ENCODE measurements at places on chromosomes 11 and 22.

DNA sequence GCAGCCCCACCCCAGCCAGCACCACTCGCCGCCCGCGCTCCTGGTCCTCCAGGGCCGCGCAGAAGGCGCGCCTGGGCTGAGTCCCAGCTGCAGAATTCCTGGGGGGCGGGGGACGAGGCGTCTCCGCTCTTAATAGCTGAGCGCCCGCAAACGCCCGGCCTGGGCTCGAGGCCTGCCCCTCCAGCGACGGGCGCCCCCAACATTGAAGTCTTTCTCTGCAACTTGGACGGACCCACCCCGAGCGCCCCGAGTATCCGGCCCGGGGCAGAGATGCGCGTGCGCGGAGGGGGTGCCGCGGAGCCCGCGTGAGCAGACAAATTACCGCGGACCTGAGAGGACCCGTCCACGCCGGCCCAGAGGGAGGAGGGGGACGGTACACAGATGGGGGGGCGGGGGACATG, 6.7 kb upstream of the SYT7 start:
- DNase-seq: no peak

DNA sequence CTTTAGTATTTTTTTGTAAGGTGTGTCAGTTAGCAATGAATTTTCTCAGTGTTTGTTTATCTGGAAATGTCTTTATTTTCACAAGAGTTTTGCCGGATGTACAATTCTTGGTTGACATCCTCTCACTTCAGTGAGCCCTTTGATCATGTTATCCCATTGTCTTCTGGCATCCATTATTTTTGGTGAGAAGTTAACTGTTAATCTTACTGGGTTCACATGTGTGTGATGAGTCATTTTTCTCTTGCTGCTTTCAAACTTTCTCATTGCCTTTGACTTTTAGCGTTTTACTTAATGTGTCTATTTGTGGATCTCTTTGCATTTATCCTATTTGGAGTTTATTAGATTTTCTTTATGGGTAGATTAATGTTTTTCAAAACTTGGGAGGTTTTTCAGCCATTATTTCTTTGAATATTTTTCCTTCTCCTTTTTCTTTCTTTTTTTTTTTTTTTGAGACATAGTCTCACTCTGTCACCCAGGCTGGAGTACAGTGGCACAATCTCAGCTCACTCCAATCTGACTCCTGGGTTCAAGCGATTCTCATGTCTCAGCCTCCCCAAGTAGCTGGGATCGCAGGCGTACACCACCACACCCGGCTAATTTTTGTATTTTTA, 100.5 kb upstream of the RRM1 start:
- DNase-seq: no peak

GRCh38 chr22:43891360-43892182, at the start of gene PNPLA5:
PNPLA5 (minus strand) TSS chr22:43892013; CDS start chr22:43891880, 133 bp downstream.
- no peak for DNase-seq

DNA sequence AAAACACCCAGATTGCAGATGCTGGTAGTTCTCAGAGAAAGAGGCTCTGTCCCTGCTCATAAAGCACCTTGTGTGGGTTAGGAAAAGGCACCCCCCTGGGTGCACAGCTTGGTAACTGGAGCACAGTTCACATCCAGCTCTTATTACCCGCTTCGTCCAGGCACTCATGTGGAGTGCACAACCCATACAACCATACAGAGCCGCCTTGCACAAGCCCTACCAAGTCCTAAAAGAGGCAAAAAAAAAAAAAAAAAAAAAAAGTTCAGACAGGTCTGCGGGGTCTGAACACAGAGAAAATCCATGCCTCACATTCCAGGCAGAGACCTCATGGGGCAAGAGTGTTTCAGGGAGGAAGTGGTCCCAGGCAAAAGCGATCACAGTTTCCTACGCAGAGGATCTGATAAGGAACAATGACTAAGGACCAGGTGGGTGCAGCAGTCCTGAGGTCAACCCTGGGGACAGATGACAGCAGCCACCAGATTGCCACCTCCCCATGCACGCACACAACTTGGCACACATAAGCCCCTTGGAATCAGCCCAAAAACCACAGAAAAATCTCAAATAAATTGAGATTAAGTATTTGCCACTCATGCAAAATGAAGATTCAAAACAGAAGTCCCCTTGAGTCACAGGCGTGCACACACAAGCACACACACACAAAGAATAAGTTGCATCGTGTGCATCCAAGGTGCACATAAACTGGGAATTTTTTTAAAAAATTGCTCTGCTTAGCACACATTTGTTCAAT, 12.3 kb downstream of the MB start:
- DNase-seq: no peak

- DNase-seq: no peak
Measured at GRCh38 chr11:31509051-31509428, 382 bp downstream of the IMMP1L start.

GRCh38 chr11:63146581-63146980, 2.6 kb upstream of the SLC22A24 start:
- no peak for DNase-seq

DNA sequence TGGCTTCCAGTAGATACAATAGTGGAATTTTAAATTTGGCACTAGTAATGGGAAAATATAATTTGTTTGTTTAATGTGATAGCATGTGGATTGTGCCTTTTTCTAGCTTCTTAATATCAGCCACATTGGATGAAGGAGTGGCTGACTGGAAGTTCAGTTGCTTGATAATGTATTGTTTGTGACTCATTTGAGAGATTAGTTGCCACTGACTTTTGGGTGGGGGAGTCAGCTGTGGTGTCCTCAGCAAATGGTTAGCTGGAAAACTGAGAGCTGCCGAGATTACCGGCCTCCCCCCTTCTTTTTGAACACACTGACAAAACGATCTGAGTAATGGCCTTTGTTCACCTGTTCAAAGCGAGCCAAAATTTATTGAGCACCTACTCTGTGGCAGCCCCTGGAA, 5.5 kb downstream of the JAM3 start:
- no peak for DNase-seq

DNA sequence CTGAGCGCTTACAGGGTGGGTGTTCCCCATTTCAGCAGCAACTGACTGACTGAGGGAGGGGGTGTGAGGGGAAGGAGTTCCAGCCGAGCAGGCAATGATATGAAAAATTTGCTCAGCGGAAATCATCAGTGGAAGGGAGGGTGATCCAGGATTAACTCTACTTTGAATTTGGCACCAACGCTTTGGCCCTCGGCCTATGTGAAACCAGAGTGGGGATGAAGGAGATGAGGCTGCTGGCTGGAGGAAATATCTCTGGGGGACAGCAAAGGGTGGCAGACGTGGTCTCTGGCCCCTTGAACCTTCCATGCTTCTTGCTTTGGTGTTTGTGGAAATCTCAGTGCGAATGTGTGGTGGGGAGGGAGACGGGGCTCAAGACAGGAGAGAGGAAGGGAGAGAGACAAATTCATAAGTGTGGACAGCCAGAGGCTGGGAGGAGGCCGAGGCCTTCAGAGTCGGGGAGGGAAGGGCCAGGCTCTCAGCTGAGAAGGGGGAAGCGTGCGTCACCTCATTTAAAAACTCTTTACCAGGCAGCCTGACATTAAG, 83.6 kb downstream of the FDX1 start:
- DNase-seq: no peak

GRCh38 chr22:39349506-39349966, 255 bp upstream of the SYNGR1 start:
- DNase-seq: no peak

GRCh38 chr11:75383246-75383645, 16.1 kb upstream of the RPS3 start:
- no peak for DNase-seq

DNA sequence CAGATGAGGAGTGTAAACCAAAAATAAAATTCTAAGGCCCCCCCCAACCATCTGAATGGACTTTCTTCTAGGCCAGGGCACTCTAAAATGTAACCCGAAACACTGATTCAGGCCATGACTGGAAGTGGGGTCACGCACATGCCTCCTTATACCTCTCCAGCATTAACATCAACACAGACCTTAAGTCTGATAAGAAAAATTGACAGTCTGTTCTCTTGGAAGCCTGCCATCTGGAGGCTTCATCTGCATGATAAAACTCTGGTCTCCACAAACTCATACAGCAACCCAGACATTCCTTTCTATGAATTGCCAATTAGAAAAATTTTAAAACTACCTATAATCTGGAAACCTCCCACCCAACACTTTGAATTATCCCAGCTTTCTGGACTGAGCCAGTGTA, 3.9 kb upstream of the SERGEF start:
- DNase-seq: no peak

GRCh38 chr22:39925909-39926679, 25.2 kb downstream of the GRAP2 start:
- DNase-seq: no peak

DNA sequence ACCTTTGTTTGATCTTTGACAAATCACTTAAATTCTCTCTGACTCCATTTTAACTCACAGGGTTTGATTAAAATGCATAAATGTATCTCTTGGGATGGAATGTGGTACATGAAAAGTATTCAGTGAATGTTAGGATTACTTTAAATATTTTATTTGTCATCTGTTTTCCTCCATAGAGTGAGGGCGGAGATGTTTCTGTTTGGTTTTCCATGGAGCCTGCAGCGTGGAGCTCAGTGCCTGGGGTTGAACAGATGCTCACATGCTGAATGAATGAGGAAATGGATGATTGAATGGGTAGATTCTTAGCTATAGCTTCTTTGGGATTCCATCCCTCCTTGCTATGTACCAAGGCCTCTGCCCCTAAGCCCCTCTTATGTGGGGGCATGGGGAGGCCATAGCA, 10.0 kb downstream of the TSPAN18 start:
- DNase-seq: no peak

DNA sequence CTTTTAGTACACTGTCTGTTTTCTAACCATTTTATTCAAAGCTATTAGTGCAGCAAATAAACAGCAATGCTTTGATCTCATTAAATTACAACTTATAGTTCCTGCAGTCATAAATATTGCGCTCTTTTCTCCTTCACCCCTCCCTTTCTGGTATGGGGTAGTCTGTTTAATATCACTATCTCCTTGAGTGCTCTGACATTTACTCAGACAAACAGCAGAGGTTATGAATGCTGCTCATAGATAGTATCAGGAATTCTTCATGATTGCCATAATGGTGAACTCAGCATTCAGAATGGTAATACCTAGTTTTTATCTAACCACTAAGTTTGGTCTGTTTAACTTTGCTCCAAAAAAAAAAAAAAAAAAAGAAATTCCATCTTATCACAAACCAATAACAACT, 87.4 kb downstream of the EIF3M start:
- DNase-seq: no peak

GRCh38 chr22:24816806-24817205, 10.8 kb downstream of the SGSM1 start:
- DNase-seq: no peak
